ENCODE measurements at places on chromosomes 1 and 21.

GRCh38 chr1:185412385-185413087, 95.5 kb upstream of the IVNS1ABP start:
- H3K27ac ChIP-seq = peak overlapping the region; percentile 58
- DNase-seq = peak; percentile 64
- H3K4me1 ChIP-seq = peaks cover 46% of the 10 kb centered on the region
- peaks cover 28% of the 10 kb centered on the region for H3K36me3 ChIP-seq

- no peak overlapping the region for H3K4me3 ChIP-seq
- no peak overlapping the region for H3K27ac ChIP-seq
- no peaks in the 10 kb centered on the region for H3K36me3 ChIP-seq
- no peaks in the 10 kb centered on the region for H3K4me1 ChIP-seq
These were observed 124.6 kb upstream of the RUNX3 start for GRCh38 chr1:25054526-25055323.

DNA sequence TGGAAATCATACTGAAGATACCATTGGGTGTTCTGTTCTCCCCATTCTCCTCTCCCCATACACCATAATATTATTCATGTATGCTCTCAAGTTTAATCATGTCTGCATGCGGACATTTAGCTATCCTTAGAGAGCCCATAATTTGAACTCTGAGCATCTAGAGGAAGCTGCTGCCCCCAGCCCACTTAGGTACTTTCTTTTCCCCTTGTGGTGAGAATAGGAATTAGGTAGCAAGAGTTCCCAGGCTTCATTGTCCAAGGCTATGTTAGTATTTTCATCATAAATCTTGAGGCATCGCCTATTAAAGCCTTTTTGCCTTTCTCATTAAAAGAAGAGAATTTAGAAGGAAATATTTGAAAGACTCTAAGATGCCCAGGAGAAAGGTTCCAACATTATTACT, 96.3 kb downstream of the ROR1 start:
- H3K4me1 ChIP-seq = no peaks in the 10 kb centered on the region
- no peaks in the 10 kb centered on the region for H3K36me3 ChIP-seq
- H3K4me3 ChIP-seq = no peak overlapping the region
- no peak for DNase-seq

DNA sequence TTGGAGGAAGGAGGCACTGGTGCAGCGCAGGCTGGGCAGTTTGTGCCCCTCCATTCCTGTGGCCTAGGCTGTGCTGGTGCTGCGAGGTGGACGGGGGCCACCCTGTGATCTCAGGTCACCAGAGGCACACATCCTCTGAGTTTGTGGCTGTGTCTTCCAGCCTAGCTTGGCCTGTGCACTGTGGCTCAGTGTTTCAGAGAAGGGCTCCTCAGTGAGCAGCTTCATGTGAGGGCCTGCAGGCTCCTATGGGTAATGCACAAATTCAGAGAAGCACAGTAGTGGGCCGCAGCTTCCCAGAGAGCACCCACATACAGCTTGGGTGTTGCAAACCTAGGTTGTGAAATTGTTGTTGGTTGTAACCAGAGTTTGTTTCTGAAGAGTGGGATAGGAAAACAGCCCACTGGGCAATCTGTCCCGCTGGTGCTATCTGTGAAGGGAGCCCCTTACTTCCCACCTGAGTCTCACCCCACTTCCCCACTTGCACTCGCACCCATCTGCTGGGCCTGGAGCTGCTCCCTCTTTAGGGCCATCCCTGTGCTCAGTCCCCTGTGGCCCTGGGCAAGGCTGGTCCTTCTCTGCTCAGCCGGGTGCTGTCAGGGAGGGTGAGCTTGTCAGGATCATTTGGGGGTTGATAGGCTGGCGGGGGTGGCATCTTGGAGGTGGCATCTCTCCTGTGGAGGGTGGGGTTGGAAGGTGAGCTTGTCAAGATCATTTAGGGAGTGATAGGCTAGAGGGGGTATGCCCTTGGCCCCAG, 30.2 kb downstream of the SNAP47 start:
- peak; percentile 78 for DNase-seq
- peak overlapping the region; percentile 89 for H3K27ac ChIP-seq
- H3K4me1 ChIP-seq = peaks cover 85% of the 10 kb centered on the region
- H3K27me3 ChIP-seq = no peaks in the 10 kb centered on the region

- H3K27me3 ChIP-seq = no peaks in the 10 kb centered on the region
- H3K36me3 ChIP-seq = peaks cover 66% of the 10 kb centered on the region
- H3K4me3 ChIP-seq = peak overlapping the region; percentile 56
- H3K27ac ChIP-seq = peak overlapping the region; percentile 56
These were observed 4.8 kb downstream of the ETV3 start for GRCh38 chr1:157133426-157133825.

DNA sequence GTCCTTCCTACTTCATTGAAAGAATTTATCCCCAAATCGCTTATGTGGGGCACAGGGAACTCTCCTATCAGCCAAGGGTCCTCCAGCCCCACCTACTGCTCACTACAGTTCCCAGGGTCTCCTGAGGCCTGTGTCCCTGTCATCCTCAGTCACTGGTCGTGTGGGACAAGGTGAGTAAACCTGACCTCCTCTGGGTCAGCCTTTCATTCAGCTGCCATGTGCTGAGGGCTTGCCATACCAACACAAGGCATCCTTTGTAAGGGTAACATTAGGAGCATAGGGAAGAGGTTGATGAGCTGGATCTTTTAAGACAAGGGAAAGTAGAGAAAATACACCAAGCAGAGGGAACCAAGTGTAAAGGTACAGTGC, 11.2 kb upstream of the SNAPIN start:
- no peak for DNase-seq
- H3K4me1 ChIP-seq = peaks cover 30% of the 10 kb centered on the region
- peaks cover 43% of the 10 kb centered on the region for H3K36me3 ChIP-seq
- H3K27me3 ChIP-seq = no peaks in the 10 kb centered on the region
- no peak overlapping the region for H3K27ac ChIP-seq
- no peak overlapping the region for H3K4me3 ChIP-seq

GRCh38 chr1:231027971-231028370, 12.1 kb downstream of the FAM89A start:
- no peak overlapping the region for H3K27ac ChIP-seq
- no peak overlapping the region for H3K4me3 ChIP-seq
- H3K4me1 ChIP-seq = peaks cover under 1% of the 10 kb centered on the region
- no peaks in the 10 kb centered on the region for H3K36me3 ChIP-seq

DNA sequence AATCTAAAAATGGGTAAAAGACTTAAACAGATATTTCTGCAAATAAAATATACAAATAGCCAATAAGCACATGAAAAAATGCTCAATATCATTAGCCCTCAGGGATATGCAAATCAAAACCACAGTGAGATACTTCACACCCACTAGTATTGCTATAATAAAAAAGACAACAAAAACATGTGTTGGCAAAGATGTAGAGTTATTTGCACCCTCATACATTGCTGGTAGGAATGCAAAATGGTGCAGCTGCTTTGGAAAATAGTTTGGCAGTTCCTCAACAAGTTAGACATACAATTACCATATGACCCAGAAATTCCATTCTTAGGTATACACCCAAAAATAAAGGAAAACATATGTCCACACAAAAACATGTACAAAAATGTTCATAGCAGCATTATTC, 30.2 kb downstream of the ZZZ3 start:
- no peaks in the 10 kb centered on the region for H3K27me3 ChIP-seq
- no peak for DNase-seq
- H3K4me1 ChIP-seq = peaks cover 7% of the 10 kb centered on the region
- peaks cover 52% of the 10 kb centered on the region for H3K36me3 ChIP-seq

GRCh38 chr1:15309687-15310086, 62.7 kb downstream of the FHAD1 start:
- peaks cover 14% of the 10 kb centered on the region for H3K27me3 ChIP-seq
- H3K27ac ChIP-seq = no peak overlapping the region
- H3K4me3 ChIP-seq = no peak overlapping the region
- H3K36me3 ChIP-seq = no peaks in the 10 kb centered on the region
- H3K4me1 ChIP-seq = peaks cover 8% of the 10 kb centered on the region

- peaks cover 24% of the 10 kb centered on the region for H3K4me1 ChIP-seq
- no peaks in the 10 kb centered on the region for H3K27me3 ChIP-seq
- DNase-seq = no peak
- H3K27ac ChIP-seq = peak overlapping the region; percentile 52
- no peak overlapping the region for H3K4me3 ChIP-seq
These were observed 70.9 kb upstream of the HMCN1 start for GRCh38 chr1:185663332-185663731.

Data from activated CD8-positive, alpha-beta memory T cell treated with anti-CD3 and anti-CD28 coated beads, Interleukin-2, amount 10 ng/mL, durations not matched to agents 7 days and 5 days (primary cell).